Stimulated activated CD4-positive, alpha-beta T cell treated with anti-CD3 and anti-CD28 coated beads, TNF-alpha, amount 100 ng/mL, for 1 hour (primary cell): ENCODE measurements at places on chromosomes 3 and 15.

- no peak for DNase-seq
Measured at GRCh38 chr3:41199866-41200668, 762 bp downstream of the CTNNB1 start.

GRCh38 chr15:71218272-71218805 lies 103.1 kb downstream of the THSD4 start:
- DNase-seq: no peak

GRCh38 chr3:149243540-149243939 lies 21.9 kb upstream of the CP start:
- no peak for DNase-seq

DNA sequence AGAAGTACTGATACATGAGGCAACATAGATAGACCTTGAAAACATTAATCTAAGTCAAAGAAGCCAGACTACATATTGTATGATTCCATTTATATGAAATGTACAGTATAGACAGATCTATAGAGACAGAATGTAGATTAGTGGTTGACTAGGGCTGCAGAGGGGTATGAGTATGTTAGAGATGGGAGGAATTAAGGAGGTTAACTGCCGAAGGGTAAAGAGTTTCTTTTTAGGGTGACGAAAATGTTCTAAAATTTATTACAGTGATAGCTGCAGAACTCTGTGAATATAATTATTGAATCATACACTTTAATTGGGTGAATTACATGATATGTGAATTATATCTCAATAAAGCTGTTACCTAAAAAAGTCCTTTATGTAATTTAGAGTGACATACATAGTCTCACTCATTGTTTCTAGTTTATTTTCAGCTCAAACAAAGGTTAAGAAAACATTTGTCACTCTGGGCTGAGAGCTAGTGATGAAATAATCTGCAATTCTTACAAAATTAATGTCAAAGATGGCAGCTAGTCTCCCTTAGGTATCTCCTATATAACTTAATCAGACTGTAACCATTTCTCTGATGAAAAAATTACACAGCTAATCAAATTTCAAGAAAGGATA lies 61.4 kb downstream of the DENND4A start:
- no peak for DNase-seq

GRCh38 chr15:90594301-90594738 lies 64.6 kb downstream of the CRTC3 start:
- DNase-seq: peak; percentile 50

DNA sequence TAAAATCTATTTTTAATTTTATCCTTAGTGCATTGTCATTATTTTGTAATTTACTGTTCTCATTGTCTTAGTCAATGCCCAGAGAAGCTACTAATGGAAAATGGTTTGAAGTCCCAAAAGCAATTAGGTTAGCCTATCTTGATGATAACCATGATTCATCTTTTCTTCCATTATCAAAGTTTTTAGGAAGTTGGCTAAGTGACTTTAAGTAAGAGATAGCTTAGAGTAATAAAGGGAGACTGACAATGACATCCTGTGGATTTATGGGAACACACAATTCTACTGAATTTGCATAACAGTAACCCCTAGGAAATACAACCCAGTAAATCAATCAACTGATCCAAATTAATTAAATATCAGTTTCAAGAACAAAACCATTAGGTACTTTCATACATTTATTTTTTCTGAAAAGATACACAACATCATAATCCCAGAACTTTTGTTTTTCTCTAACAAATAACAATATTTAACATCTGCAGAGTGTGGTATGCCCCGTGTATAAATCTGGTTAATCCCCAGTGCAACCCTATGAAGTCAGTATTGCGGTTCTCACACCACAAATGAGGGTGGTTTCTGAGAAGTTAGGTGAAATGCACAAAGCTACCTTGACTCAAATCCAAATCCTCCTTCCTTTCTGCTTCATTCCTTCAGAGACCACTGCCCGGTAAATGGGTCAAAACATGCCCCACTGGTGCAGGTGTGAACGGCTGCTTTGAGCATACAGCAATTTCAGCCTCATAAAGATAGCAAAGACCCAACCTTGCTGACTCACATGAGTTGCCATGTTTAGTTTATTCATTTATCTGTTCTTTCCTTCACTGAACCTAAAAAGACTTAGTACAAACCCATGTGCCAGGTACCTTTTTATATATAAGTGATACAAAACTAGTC lies 202.1 kb downstream of the TBL1XR1 start:
- no peak for DNase-seq

DNA sequence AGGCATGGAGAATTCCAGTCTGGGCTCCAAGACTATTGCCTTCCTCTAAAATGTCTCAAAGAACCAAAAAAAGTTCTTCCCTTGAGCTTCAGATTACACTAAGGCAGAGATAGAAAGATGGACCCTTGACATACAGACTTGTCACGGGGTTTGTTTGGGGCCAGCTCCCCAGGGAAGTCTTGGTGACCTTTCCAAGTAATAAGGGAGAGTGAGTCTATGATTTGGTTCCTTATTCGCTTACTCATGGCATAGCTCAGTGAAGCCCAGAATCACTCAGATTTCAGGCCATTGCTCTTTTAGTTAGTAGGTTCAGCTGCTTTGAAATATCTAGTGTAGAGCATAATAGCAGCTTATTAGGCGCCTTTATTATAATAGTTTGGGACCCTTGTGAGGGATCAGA lies 90.3 kb downstream of the PLCL2 start:
- DNase-seq: no peak

GRCh38 chr3:191329654-191330529 lies at the start of gene UTS2B:
TSS of gene UTS2B (minus strand) at chr3:191330526. CDS start at chr3:191282189, 48,337 bp downstream.
- no peak for DNase-seq

DNA sequence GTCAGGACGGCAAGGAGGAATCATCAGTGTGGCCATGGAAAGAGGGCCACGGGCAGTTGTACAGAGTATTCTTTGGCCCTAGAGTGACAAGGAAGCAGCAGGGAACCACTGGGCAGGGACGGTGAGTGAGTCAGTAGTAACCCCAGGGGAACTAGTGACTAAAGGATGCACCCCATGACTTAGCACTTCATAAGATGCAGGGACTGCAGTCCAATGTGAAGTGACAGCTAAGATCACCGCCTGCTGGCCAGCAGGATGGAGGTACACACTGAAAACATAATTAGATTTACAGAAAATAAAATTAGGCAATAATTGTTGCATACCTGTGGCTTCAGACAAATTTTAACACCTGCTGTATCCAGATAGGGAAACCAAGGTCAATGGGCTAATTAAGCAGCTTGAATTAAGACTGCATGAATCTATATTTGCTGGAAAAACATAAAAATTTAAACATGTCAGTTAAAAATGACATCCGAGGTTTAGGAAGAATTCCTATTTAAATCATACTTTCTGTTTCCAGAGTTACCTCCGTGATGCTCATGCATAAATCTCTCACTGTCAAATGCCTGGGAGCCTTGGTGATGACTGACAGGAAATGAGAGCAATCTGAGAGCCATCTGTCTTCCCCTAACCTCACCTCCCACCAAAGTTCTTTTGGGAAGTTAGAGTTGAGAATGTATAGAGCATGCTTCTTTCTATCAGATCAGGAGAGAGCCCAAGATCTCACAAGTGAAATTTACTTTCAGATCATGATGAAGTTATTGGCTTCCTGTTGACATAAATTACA lies 56.5 kb downstream of the DCLK3 start:
- no peak for DNase-seq

GRCh38 chr15:65869954-65870871 lies 922 bp downstream of the RAB11A start:
- DNase-seq: no peak

DNA sequence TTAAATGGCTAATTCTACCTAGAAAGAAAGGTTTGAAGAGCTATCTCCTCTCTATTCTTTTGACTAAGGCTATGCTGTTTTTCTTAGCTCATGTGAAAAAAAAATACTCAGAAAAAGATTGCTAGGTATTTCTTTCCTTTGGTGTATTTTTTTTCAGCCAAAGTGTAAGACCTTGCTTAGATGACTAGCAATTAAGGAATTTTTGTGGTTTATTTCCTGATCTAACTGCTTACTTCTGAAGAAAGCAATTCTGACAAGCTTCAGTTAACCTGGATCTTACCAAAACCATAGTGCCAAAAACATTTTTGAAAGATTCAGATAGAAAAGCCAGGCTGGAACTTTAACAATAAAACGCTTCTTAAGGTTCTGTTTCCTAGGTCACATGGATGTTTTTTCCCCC lies 315.6 kb downstream of the SOX2 start:
- no peak for DNase-seq

DNA sequence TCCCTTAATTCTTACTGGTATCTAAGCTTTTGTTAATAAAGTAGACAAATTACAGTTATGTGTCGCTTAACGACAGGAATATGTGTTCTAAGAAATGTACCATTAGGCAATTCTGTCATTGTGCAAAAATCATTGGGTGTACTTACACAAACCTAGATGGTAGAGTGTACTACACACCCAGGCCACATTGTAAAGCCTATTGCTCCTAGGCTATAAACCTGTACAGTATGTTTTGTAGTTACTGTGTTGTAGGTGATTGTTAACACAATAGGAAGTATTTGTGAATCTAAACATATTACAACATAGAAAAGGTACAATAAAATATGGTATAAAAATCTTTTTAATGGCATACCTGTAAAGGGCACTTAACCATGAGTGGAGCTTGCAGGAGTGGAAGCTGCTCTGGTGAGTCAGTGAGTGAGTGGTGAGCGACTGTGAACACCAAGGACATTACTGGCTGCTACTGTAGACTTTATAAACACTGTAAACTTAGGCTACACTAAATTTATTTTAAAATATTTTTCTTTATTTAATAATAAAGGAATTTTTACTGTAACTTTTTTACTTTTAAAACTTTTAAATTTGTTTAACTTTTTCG lies 47.4 kb downstream of the FSIP1 start:
- DNase-seq: no peak

- DNase-seq: no peak
Measured at GRCh38 chr15:96858694-96859093, 528.2 kb downstream of the NR2F2 start.

GRCh38 chr3:177284383-177284881 lies 87.2 kb upstream of the TBL1XR1 start:
- no peak for DNase-seq
